ENCODE measurements at places on chromosomes 3 and 15. TPM values are rescaled to one million over a fixed set of nuclear protein-coding genes. Genes with fewer than 3 reads are reported as not detected.

- H3K36me3 ChIP-seq, result no peaks in the 10 kb centered on the region
- no peak overlapping the region for H3K27ac ChIP-seq
- H3K27me3 ChIP-seq, result no peaks in the 10 kb centered on the region
- no peak overlapping the region for H3K4me3 ChIP-seq
- DNase-seq, result no peak
Measured at GRCh38 chr15:45548753-45549520, 26.4 kb upstream of the SLC30A4 start.

GRCh38 chr15:68801572-68802148 is 19.0 kb downstream of the ANP32A start:
- no peak overlapping the region for H3K4me3 ChIP-seq
- no peak overlapping the region for H3K27ac ChIP-seq
- H3K4me1 ChIP-seq, result peaks cover 6% of the 10 kb centered on the region

Gene ALDH1L1
- total RNA-seq, result not detected

DNA sequence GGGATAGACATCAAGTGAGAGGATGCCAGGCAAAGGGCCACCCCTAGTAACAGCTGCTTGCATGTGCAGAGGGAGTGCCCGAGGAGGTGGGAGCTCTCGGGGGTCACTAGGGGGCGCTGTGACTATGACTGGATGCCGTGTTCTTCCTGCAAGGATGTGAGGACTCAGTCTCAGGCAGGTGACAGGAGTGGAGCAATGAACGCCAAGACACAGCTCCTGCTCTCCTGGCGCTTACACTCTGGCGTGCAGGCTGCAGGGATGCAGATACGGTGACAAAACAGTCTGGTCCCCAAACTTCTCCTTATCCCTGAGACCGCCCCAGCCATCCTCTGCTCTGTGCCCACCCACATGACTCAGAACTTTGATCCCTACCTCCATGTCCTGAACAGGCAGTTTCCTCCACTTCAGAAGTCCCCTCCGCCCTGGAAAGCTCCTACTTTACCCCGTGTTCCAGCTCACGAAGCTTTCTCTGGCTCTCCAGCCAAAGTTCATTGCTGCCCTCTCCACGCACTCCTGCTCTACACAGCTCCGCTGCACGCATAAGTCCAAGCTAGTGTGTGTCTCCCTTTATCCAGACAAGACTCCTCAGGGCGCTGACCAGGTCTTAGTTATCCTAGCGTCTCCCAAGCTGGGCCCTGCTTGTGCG is 14.7 kb downstream of the RHOV start:
- peaks cover 3% of the 10 kb centered on the region for H3K27me3 ChIP-seq
- no peaks in the 10 kb centered on the region for H3K4me1 ChIP-seq
- H3K4me3 ChIP-seq, result no peak overlapping the region
- no peak overlapping the region for H3K27ac ChIP-seq

GRCh38 chr3:62727536-62727935 is 147.7 kb downstream of the CADPS start:
- H3K27me3 ChIP-seq, result no peaks in the 10 kb centered on the region
- no peak overlapping the region for H3K27ac ChIP-seq
- no peaks in the 10 kb centered on the region for H3K36me3 ChIP-seq
- H3K4me3 ChIP-seq, result no peak overlapping the region
- H3K4me1 ChIP-seq, result no peaks in the 10 kb centered on the region
- no peak for DNase-seq

DNA sequence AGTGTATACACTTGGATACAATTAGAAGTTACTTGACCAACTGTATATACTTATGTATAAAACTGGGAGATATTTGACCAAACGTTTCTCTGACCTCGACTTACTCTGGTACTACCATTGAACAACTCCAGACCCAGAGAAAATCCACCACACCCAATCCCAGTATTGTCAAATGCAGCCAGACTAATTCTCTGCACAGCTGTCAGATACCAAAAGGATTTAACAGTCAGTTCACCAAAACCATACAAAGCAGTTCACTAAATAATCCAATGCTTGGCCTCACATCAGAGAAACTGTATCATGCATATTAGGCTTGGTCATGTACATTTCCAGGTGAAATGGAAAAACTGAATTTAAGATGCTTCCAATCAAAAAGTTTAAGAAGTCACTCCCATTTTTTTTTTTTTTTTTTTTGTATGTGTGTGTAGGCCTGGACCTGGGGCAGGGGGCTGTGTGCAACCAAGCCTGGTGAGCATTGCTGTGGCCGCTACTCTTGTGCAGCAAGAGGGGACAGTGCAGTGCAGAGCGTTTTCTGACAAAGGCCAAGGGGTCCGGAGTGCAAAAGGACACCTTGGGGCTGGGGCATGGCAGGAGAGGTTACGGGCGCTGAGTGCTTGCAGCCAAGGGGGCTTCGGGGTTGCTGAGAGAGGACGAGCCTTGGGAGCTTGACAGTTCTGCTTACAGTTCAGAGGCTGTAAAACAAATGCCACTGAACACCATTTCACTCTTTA is 1.4 kb downstream of the TOMM70 start:
- peaks cover 29% of the 10 kb centered on the region for H3K4me1 ChIP-seq
- no peaks in the 10 kb centered on the region for H3K36me3 ChIP-seq
- no peak for DNase-seq
- H3K27me3 ChIP-seq, result no peaks in the 10 kb centered on the region
- peak overlapping the region; percentile 100 for H3K27ac ChIP-seq

DNA sequence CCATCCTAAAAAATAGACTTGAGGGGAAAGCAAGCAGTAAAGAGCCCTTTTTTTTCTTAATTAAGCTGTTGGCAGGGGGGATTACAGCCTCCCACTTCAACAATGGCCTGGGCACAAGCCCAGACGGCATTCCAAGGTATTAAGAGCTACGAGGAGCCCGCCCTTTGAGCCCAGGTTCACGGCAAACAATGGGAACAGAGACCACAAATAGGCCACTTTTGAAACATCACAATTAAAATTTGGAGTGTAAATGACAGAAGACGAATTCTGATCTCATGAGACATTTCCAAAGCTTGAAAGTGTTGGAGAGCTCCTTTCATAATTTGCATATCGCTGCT is 8.9 kb downstream of the CHSY1 start:
- peaks cover 39% of the 10 kb centered on the region for H3K4me1 ChIP-seq
- peak overlapping the region; percentile 41 for H3K27ac ChIP-seq
- no peaks in the 10 kb centered on the region for H3K27me3 ChIP-seq
- DNase-seq, result no peak
